ENCODE measurements at places on chromosomes 4 and X.

- DNase-seq = no peak
These were observed 99.0 kb downstream of the STIM2 start for GRCh38 chr4:26959654-26960047.

DNA sequence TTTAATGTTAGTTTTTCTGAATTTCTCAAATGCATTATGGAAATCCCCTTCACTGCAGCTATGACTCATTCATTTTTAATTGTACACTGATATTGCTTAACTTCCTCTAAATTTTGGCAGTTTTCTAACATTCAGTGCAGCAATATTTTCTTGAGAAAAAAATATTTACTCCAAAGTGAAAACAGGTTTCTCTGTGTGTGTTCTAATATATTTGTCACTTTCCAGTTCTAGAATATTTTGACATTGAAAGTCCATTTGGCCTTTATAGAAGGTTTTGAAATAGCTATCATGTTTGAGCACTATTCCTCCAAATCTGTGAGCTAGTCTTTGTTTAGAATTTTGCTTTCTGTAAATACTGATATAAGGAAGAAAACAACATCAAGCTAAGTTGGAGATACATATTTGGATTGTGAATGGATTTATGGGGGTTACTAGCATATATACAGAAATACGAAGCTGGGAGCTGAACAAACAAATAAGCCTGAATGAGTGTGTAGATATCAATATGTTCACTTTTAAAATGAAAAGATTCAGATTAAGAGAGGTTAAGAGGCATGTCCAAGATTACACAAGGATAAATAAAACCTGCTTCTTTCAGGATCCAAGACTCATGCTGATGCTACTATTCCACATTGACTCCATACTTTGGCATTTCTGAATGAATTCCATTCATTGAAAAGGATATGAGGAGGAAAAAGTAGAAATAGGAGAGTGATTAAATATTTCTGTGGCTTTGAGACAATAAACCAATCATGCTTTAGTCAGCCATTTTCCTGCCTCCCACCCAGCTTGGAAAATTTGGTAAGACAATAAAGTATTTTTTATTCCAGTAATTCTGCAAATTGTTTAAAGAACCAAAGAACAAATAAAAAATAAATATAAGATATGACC lies 57.3 kb upstream of the SLIT2 start:
- peak; percentile 77 for DNase-seq

DNA sequence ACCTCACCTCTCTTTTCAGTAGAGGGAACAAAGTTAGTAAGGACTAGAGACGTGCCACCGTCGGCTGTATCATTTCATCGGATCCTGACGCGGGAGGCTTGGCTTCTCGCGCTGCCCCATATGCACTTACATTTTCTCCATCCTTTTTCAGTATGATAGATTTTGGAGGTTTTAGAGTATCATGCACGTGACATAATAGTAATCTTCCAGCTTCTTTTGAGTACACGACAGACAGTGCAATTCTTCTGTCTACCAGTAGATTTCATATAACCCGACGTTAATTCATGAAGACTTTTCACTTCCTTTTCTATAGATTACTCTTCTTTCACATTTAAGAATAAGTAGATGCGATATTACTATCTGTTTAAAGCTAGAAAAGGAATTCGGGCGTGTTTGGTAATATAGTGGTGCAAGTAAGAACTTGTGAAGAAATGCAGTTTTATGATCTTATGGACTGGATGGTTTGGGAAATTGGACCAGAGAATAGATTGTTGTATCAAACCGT lies 1.0 kb downstream of the CDS1 start:
- DNase-seq = no peak

GRCh38 chr4:185457136-185457535 lies 14.4 kb downstream of the CCDC110 start:
- DNase-seq = no peak

DNA sequence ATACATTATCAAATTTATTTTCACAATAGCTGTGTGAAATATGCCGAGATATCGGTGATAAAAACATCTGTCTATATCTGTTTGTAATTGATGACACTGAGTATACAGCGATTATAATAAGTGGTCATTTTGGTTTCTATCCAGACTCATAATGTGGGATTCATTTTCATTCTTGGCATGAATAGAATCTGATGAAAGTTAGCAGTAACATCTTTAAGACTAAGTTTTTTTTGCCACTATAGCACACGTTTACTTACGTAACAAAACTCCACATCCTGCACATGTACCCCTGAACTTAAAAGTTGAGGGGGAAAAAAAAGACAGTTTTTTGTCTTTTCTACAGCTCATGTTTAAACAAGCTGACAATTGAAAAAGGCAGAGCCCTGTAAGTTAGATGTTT lies 86.4 kb downstream of the PPA2 start:
- DNase-seq = no peak

GRCh38 chrX:125205133-125205917 lies 114.3 kb upstream of the TEX13C start:
- DNase-seq = no peak

DNA sequence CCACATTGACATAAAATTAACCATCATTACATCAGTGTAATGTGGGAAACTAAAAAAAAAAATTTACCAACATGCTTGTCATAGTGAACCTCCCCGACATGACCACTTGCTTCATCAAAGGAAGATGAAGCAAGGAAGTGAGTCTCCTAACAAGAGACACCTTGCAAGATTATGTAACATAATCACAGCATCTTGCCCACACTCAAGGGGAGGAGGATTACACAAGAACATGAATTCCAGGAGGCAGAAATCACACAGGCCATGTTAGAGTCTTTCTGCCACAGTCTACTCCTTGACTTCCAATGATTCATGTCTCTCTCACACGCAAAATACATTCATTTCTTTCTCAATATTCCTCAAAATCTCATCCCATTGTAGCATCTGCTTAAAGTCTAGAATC lies 93.3 kb downstream of the AKAP4 start:
- no peak for DNase-seq

DNA sequence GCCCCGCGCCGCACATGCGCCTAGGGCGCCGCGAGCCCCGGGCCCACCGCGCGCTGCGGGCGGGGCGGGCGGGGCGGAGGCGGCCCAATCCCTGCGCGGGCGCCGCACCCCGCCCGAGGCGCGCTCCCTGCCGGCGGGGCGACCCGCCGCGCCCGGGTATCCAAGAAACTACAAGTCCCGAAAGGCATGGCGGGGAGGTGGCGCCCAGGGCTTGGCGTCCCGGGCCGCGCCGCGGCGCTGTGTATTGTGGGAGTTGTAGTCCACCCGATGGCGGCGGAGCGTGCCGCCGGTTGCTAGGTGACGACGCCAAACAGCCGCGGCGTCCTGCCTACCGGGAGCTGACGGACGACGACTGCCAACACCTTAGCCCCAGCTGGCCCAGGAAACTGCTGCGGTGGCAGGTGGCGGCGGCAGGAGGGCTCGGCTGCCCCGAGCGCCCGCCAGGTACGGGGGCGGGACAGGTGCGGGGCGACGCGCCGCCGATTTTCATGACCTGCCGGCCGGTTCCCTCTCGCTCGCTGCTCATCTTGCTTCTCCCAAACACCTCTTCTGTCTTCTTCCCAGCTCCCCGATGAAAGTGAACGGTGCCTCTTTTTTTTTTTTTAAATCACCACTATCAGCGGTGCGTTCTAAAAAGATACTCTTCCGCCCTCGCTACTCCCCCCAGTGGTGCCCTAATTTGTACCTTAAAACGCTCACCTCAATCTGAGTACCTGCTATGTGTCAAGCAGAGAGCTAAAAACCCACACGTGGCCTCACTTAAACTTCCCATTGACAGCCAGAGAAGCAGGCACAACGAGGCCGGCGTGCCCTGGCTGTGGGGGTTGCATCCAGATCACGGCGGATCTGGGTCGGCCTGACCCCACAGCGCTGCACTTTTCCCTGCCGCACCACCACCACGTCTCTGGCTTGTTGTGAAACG lies at the start of gene CFAP99:
CFAP99 (plus strand) TSS at position 306 of the 922 bp plus-strand sequence.
- peak; percentile 91 for DNase-seq

- DNase-seq = no peak
These were observed 536.8 kb upstream of the CPEB2 start for GRCh38 chr4:14465507-14465906.

DNA sequence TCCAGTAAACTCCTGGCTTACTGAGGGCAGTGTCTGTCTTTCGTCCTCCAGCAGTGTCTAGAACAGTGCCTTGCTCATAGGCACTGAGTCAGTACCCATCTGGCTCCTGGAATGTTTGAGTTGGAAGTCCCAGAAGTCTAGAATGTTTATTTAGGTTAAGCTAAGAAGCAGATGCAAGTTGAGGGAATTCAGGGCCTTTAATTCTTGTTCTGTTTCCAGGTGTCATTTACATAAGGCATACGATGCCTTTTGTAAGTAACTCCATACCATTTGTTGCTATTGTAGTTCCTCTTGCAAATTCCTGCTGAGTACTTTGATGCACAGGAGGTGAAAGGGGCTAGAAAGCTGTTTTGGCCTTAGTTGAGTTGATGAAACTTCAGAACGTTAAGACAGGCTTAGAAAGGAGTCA lies 22.2 kb downstream of the ARHGAP10 start:
- peak; percentile 73 for DNase-seq

DNA sequence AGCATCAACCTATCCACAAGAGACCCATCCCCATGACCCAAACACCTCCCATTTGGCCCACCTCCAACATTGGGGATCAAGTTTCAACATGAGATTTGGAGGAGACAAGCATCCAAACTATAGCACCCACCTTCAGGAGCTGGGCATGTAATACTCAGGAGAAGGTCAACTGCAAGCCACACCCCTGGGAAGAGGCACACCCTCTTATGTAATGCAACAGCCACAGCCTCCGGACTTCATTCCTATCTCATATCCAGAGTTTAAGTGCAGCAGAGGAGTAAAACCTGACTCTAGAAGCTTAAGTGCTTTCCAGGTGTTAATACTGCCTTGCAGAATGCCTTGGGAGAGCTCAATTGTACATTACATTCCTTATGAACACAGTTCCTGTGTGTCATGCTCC lies 197.4 kb downstream of the PTTG2 start:
- no peak for DNase-seq

- peak; percentile 55 for DNase-seq
These were observed 48.6 kb downstream of the ACOX3 start for GRCh38 chr4:8391972-8392371.

GRCh38 chr4:25892796-25893195 lies 21.2 kb upstream of the SMIM20 start:
- DNase-seq = no peak

- no peak for DNase-seq
These were observed 1009.1 kb upstream of the IGFBP7 start for GRCh38 chr4:58119298-58119697.

- DNase-seq = no peak
These were observed 566.5 kb upstream of the FRG1 start for GRCh38 chr4:189374176-189374575.

GRCh38 chr4:165248102-165248501 lies 40.7 kb downstream of the KLHL2 start:
- DNase-seq = no peak

DNA sequence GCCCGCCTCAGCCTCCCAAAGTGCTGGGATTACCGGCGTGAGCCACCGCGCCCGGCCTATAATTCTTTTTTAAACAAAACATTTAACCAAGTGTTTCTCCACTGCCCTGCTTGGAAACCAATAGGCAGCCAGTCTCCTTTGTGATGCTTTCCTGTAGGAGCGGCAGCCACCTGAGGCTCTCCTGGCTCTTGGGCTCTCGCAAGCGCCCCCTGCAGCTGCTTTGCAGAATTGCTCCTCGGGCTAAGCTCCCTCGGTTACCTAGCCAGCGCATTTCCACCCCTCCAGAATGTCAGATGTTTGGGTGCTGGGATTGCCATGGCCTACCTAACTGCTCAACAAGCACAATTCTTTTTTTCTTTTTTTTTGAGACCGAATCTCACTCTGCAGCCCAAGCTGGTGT lies 7.7 kb downstream of the S100P start:
- no peak for DNase-seq

- DNase-seq = no peak
These were observed 13.4 kb upstream of the PAPSS1 start for GRCh38 chr4:107733431-107733925.

GRCh38 chr4:79197275-79198009 lies 128.4 kb downstream of the NAA11 start:
- no peak for DNase-seq

- peak; percentile 25 for DNase-seq
These were observed 11.0 kb downstream of the SUPT20HL1 start for GRCh38 chrX:24371391-24371972.

GRCh38 chr4:183700407-183700806 lies 41.3 kb downstream of the TRAPPC11 start:
- DNase-seq = no peak

- DNase-seq = no peak
These were observed 235.4 kb downstream of the MAML3 start for GRCh38 chr4:139918591-139918990.

GRCh38 chrX:136866337-136867095 lies 14.0 kb downstream of the RBMX start:
- no peak for DNase-seq

- DNase-seq = no peak
These were observed 16.1 kb upstream of the PPP2R3B start for GRCh38 chrX:402857-403256.

DNA sequence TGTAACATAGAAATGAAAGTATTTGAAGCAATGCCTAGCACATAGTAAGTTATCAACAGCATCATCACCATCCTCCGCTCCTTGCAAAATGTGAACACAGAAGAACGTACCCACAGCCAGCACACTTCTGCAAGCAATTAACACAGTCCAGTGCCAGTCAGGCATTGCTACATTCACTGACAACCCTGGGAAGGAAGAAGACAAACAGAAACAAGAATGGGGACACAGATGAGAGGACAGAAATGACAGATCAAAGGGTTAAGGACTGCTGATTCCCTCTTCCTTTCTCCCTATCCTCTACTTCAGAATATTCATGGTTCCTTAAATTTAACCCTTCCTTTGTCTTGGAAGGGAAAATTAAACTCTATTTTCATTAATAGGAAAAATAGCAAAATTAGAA lies 53.1 kb downstream of the CHM start:
- DNase-seq = no peak

- DNase-seq = peak; percentile 4
These were observed 4.2 kb downstream of the PAK3 start for GRCh38 chrX:111100191-111100590.

DNA sequence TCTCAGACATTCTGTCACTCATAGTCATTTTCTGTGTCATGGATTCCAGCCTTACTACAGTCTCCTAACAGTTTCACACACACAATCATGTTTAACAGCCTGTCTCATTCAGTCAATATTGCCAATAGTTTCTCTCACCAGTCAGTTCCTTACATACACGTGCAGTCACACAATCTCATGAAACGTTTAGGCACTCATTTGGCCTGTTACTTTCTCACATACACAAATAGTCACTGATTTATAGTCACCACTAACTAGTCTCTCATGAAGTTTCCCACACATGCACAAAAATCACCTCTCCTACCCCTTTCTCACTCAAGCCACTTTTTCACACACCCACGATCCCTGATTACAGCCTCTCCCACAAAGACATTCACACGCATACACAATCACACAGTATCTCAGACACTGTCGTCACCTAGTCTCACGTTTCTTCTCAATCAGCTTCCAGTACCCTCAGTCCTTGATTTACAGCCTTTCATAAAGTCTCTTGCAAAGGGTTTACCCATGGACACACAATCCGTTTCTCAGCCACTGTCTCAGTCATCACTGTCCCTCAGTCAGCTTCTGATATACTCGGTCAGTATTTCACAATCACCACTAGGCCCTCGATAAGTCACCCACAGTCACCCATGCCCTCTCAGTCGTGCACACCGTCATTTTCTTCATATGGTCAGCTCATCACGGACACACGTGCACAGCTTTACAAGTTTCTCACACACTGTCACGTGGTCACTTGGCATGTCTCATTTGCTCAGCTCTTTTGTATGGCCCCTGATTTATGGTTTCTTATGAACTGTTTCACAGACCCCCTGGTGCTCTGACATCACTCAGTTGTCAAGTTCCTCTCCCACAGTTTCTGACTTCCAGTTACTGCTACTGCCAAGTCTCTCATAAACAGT lies 4.2 kb upstream of the CFP start:
- DNase-seq = no peak

All from HFFc6 (cell line).